ENCODE measurements at places on chromosomes 6 and 20.

- DNase-seq, result no peak
Measured at GRCh38 chr6:1313767-1314503, 2.0 kb downstream of the FOXQ1 start.

DNA sequence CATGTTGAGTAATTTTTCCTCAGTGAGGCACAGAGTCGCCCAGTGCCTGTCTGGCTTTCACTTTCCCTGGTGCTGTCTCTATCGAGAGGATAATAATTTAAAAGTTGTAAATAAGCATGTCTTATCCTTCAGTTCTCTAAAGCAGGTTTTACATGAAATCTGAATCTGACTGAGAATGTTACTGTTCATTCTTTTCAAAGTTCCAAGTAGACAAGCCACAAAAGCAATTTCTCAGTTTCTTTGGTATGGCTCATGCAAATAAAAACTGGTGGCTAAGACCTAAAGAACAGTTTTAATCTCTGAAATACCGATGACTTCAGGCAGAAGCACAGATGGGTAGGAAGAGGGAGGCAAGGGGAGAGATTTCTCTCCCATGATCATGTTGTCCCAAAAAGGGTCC is 87.6 kb upstream of the GCM1 start:
- no peak for DNase-seq

DNA sequence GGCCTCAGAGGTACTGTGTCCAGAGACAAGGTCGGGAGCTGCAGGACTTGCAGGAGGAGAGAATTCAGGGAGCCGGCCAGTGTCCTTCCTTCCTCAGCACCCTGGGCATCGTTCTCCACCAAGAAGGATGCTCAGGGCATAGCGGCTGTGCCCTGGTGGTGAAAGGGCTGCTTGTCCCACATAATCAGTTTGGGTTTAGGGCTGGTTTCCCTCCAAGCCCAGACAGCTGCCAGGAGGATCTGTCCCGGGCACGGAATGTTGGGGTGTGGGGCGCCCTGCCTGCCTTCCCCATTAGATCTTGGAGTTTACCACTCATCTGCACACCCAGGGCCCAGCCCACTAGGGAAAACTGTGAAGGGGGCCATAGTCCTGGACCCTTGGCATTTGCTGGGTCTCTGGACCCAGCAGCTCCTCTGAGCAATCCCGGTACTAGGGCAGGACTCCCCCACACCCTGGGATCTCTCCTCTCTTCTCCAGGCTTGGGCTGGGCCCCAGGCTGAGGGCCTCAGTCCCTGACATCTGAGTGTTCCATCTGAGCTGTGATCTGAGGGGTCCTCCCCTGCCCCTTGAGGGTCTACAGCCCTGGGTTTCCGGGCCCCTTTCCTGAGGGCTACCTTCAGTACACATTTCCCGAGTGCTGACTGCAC is 18.6 kb upstream of the SPDEF start:
- no peak for DNase-seq

DNA sequence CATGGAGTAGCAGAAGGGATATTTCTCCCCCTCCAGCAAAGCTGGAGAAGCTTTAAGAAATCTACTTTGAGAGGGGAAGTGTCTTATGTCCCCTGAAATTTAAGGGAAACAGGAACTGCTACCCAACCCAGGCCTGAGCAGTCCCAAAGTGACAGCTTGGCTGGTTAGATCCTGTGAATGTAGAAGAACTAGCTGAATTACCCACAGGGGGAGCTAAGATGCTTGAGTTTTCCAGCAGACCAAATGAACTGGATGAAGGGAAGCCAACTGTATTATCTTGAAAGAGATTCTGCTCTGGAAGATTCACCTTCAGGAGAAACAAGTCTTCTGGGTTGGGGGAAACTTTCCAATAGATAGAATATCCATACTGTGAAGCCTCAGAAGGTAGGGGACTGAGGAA is 303.3 kb upstream of the MMS22L start:
- DNase-seq, result no peak

GRCh38 chr6:46080111-46080510 is 49.7 kb upstream of the ENPP4 start:
- DNase-seq, result no peak

DNA sequence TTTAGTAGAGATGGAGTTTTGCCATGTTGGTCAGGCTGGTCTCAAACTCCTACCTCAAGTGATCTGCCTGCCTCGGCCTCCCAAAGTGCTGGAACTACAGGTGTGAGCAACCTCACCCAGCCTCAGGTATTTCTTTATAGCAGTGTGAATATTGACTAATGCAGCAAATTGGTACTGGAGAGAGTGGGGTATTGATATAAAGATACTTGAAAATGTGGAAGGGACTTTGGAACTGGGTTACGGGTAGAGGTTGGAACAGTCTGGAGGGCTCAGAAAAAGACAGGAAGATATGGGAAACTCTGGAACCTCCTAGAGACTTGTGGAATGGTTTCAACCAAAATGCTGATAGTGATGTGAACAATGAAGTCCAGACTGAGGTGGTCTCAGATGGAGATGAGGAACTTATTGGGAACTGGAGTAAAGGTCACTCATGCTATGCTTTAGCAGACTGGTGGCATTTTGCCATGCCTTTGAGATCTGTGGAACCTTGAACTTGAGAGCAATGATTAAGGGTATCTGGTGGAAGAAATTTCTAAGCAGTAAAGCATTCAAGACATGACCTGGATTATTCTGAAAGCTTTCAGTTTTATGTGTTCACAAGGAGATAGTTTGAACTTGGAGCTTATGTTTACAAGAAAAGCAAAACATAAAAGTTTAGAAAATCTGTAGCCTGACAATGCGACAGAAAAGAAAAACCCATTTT is 127.2 kb downstream of the DTNBP1 start:
- no peak for DNase-seq

GRCh38 chr6:26359765-26360164 is 5.2 kb upstream of the BTN3A2 start:
- no peak for DNase-seq

DNA sequence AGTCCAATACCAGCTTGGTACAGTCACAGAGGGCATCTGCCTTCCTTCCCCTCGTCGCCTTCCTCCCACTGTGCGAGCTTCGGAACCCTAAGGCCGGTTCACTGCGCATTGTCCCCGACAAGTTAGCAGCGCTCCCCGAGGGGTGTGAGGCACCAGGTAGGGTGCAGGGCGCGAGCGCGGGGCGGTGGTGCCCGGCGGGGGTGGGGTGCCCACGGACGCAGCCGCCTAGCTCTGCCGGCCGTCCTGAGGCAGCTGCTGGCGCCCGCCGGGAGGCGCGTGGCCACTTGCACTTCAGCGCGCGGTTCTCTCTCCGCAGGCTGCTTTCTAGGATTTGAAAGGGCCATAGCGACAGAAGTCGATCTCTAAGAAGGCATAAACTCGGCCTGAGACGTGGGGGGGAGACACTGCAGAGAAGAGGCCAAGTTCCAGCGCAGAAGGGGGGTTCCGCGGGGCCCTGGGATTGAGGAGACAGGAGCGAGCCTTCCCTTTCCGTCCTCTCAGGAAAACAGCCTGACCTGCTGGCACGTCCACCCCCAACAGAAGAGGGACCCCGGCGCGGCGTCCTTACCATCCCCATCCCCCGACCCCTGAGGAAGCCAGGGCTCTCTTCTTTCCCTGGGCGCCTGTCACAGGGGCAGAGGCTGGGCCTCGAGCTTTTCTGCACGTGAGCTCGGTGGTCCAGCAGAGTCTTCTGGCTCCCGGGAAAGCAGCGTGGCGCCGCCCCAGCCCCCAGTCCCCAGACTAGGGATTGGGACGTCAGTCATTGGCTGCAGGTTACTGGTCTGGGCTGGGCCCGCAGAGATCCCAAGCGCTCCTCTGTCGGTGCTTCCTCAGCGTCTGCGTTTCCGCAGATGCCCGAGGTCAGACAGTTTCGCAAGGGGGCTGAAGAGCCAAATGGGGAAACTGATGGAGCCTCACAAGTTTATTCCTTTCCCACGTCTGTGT is 15.6 kb upstream of the PRDM13 start:
- no peak for DNase-seq

GRCh38 chr20:32574296-32575226 is 10.6 kb downstream of the NOL4L start:
- no peak for DNase-seq

- DNase-seq, result peak; percentile 69
Measured at GRCh38 chr6:391559-392440, at the start of gene IRF4. TSS of gene IRF4 (plus strand) at chr6:391752. CDS start at chr6:393153, 1,401 bp downstream.

- no peak for DNase-seq
Measured at GRCh38 chr6:142446168-142446567, 144.4 kb downstream of the ADGRG6 start.

GRCh38 chr6:121951918-121952379 is 447.5 kb upstream of the HSF2 start:
- no peak for DNase-seq

- DNase-seq, result no peak
Measured at GRCh38 chr20:51005214-51005613, 17.7 kb downstream of the KCNG1 start.

DNA sequence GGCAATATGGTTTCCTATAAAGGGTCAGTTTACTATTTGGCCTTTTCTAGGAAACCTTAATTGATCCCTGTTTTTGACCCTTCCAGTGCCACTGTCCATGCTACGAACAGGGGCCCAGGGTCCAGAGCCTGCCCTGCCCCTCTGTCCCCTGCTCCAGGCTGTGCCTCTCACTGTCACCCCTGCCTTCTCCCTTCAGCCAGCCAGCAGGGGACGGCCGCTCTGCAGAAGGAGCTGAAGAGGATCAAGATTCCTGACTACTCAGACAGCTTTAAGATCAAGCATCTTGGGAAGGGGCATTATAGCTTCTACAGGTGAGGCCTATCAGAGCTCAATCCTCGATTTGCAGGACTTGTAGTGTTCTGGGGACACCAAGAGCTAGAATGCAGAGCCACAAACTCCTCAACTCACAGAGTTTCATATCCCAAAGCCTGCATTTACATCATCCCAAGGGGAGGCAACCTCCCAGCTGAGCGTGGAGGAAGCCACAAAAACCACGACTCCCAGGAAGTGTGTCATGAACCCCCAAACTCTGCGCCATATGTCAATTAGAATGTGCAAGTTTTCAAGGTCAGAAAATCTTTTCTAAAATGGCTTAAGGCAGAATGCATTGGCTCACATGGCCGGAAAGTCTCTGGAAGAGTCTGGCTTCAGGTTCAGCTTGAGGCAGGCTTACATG is 3.6 kb downstream of the BPI start:
- DNase-seq, result no peak

GRCh38 chr6:854406-855118 is 161.6 kb upstream of the EXOC2 start:
- no peak for DNase-seq

DNA sequence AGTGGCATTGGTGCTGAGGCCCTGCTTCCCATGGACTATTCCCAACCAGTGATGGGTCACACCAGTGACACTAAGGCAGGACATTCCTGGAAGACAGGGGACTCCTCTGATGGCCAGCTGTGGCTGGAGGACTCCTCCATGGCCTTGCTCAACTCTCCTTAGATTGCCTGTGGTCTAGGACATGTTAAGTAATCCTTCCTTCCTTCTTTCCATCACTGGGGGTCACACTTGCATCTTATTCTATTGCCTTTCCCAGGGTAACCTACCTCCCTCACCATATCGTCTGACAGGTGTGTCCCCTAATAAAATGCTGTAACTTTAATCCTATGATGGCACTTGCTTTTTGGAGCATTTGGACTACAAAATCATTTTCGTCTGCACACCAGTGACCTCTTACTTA is 24.5 kb upstream of the HLA-A start:
- DNase-seq, result no peak

DNA sequence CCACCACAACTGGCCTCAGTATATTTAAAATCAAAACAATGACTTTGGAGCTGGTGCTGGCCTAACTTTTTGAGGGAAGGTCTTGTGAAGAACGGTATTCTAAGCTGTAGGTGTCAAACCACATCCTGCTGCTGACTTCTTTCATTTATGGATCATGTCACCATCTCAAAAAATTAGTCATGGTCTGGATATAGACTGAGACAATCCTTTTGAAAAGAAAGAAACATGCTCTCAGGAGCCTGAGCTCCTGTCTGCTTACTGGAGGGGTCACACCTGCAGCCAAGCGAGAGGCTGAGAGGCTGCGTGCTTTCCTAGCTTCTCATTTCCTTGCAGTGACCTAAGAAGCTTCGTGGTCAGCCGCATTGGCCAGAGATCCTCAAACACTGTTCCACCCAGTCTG is 55.2 kb downstream of the TIAM2 start:
- peak; percentile 1 for DNase-seq

- no peak for DNase-seq
Measured at GRCh38 chr20:39960522-39961428, 728.3 kb downstream of the MAFB start.

DNA sequence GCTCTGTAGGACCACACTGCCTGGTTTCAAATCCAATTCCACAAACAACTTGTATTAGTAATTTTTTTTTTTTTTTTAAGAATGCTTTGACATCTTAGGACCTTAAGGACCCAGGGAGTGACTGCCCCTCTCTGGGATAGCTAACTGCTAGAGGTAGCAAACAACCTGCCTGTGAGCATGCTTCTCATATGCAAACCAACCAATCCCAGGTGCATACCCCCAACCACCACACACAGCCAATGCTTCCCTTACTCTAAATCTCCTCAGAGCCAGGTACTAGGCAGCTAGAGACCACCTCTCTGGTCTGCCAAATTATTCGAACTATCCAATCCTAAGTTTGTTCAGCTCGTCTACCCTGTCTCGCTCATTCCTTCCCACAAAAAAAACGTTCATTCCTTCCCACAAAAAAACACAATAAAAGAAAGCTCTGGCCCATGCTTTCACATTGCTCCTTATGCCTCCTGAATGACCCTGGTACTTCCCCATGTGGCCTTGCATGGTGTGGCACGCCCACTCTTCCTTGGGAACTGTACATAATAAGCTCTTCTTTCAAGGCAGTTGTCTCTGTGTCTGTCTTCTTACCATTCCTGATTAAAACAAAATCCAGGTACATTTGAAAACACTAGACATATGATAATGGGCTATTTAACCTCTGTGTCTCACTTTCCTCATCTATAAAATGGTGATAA is 6.4 kb downstream of the SERAC1 start:
- DNase-seq, result no peak

DNA sequence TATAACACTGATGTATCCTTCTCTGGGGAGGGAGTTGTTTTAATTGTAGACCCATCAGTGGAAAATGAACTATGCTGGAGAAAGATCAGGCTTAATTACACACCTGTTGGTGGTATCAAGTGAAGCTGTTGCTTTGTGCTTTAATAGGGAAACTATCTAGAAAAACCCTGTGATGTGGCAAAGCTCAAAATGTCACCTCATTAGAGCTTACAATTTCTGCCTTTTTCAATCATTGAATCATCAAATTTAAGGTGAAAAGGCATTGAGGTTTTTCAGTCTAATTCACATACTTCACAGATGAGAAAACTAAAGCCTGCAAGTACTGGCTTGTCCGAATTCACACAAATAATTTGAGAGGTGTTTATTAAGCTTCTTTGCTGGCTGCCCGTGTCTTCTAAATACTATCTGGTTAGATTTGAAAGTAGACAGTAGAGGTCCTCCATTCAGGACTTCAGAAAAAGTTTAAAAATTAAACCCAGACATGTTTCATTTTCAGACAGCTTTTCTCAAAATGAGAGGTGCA is 143.3 kb upstream of the MAP3K7 start:
- no peak for DNase-seq

DNA sequence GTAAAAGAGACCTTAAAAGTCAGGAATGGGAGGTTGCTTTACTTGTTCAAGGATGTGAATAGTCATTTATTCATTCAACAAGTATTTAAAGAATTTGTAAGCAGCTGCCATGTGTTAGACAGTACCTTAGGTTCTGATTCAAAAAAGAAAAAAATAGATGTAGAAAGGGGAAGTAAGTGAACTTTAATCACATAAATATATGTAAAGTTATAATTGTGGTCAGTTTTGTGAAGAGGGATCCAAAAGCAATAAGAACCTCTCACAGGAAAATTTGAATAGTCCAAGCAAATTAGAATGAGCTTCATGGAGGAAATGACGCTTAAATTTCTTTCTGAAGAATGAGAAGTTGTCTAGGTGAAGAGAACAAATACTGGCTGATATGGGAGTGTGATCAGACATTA is 596.1 kb upstream of the CITED2 start:
- DNase-seq, result no peak
